Left forelimb (tissue), 1 donor: ENCODE measurements at places on chromosomes 11 and 22.

DNA sequence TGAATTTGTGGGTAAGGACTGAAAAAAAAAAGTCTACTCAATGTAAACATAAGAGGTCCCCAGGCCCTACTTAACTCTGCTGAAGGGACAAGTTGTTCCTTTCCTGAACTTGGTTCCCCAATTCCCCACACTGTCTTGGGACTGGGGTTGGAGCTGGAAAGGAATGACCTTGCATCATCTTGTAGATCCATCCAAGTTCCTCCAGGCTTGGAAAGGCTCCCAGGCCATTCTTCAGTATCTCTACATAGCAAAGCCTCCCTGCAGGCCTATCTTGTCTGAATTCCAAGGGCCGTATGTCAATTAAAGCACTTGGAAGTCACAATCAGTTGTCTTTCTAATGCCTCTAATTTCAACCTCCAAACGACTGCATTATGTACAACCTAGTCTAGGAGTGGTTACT is 361.2 kb downstream of the TMEM135 start:
- peak; percentile 65 for DNase-seq

DNA sequence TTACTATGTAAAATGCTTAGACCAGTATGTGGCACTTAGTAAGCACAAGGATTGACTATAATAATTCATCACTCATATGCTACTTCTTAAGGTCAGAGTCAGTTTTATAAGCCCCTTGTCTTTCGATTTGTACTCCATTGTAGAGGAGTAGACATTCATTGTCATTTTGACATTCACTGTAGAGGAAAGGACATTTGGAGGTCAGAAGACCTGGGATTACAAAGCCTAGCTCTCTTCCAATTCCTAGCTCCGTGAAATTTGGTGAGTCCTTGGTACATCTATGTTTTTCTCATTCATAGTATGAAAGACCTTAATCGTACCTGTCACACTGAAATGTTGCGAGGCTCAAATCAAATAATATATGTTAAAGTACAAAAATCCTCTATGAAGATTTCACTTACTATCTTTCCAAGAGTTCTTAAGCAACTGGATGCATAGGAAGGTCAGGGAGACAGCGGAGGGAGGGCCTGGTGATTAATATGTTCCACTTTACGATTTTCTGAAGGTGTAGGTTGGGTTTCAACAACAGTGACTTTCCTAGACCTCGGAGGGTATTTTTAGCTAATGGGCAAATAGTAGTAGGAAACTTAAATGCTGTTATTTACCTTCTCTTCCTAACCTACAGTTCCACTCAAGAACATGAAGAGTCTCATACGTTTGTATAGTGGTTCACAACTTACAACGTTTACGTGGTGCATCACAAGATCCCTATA is 1.4 kb upstream of the EMSY start:
- no peak for DNase-seq

DNA sequence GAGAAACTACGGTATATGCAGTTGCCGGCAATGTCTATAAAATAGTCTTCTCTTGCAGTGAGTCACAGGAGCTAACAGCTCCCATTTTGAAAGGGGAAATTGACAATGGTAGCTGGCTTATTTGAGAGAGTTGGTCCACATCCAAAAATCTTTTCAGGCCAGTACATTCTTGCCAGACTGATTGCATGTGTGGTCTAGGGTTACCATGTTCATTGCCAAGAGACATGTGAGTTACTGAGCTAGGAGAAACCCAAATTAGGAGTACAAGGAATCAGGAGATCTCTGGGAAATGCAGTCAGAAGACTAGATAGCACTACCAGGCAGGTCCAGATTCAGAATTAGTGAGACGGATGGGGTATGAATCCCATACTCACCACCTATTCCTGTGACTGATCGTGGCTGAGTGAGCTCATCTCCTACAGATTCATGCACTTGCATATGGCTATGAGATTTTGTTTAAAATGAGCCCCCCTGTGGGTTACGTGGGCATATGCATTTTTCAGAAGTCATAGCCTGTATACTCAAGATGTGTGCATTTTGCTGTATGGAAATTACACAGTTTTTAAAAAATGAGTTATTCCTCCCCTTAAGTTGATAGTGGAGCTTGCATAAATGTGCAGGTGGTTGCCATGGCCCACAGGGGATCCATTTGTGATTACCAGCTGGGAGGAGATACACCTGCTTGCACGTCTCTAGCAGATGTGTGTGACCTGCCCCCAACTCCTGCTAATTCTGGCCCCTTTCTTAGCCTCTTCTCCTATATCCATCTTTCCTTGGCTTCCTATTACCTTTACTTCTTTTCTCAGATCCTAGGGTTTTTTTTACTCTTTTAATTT is 102.7 kb downstream of the COMMD9 start:
- no peak for DNase-seq

DNA sequence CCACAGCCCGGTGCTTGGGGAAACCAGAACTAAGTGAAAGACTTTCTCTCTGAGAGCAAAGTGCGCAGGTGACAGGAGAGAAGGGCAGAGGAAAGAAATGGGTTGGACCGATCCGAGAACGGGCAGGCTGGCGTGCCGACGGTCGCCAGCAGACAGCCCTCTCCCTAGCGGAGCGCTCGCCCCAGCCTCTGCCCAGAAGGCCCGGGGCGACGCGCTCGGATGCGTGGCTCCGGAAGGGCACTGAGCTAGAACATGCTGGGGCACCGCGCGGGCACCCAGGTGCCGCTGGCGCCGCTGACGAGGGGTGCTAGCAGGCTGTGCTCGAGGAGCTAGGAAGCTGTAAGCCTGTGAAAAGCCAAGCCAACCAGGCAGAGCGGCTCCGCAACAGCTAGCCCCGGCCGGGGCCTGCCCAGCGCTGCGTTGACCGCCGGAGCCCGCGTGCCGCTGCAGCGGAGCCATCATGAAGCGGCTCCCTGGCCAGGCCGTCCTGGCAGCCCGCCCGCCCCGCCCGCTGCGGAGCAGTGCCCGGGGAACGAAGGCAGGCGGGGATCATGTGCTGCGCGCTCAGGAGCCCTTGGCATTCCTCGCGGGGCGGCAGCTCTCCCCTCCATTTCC is 22.1 kb upstream of the RRAS2 start:
- peak; percentile 73 for DNase-seq

DNA sequence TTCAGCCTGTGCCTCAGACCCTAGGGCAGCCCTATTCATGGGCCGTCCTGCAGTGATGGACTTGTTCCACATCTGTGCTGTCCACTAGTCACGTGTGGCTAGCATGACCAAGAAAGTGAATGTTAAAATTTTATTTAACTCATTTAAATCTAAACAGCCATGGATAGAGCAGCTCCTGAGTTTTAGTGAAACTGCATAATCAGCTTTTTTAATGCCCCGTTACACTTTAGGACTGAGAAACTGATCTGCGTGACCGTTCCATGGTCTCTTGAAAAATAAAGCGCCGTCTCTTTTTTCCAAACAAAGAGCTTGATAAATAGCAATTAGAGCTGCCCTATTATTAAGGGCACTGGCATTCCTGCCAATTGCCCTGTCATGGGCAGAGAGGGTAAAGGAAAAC is 76.5 kb upstream of the SNX19 start:
- DNase-seq: no peak

- no peak for DNase-seq
These were observed 65.7 kb upstream of the LMO1 start for GRCh38 chr11:8329336-8329735.

DNA sequence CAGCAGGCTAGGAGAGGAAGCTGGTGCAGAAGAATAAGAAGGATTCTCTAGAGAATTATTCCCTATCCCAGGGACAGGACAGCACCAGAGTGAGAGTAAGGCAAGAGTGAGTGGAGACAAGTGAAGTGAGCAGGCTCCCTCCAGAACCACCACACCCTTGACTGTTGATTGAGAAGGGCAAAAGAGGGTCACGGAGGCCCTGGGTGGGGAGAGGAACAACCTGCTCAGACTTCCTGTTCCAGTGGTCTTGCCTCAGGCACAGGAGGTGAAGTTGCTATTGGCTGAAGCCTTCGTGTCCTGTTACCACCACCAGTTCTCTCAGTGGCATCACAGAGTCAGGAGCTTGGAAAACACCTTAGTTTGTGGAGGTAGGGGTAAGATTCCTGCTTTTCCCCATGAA is 51.7 kb upstream of the CCDC89 start:
- DNase-seq: no peak

- DNase-seq: no peak
These were observed 739 bp downstream of the CELSR1 start for GRCh38 chr22:46536537-46537224.

- peak; percentile 84 for DNase-seq
These were observed 464 bp upstream of the CECR2 start for GRCh38 chr22:17368554-17369438.

DNA sequence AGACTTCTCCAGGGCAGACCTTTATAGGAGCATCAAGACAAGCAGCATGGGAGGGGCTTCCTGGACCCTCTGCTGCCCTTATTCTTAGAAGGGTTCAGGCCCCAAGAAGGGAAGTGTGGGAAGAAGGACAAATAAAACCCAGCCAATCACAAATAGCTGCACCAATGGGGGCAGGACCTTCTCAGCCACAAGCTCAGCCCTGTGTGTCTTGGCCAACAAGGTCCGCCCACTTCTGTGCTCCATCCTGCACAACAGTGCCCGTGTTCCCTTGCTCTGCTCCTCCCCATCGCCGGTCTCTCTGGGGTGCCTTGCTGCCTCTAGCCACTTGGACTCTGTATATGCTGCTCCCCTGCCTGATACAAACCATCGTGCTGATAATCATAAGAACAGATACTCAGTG is 86.1 kb downstream of the NAT10 start:
- DNase-seq: no peak

- DNase-seq: no peak
These were observed 18.7 kb downstream of the CRELD2 start for GRCh38 chr22:49936973-49937757.

DNA sequence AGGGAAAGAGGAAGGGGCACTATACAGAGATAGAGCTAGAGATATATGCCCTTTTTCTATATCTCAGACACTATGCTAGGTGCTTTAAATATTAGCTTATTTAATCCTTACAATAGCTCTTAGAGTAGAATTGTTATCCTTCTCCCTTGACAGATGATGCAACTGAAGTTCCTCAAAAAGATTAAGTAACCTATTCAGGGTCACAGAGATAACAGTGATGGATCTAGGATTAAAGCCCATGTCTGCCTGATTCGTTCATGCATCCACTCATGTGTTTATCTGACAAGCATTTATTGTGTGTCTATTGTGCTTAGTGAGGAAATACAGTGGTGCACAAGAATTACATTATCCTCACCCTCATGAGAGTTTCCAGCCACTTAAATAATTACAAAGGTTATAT is 8.7 kb downstream of the CCDC83 start:
- DNase-seq: no peak

DNA sequence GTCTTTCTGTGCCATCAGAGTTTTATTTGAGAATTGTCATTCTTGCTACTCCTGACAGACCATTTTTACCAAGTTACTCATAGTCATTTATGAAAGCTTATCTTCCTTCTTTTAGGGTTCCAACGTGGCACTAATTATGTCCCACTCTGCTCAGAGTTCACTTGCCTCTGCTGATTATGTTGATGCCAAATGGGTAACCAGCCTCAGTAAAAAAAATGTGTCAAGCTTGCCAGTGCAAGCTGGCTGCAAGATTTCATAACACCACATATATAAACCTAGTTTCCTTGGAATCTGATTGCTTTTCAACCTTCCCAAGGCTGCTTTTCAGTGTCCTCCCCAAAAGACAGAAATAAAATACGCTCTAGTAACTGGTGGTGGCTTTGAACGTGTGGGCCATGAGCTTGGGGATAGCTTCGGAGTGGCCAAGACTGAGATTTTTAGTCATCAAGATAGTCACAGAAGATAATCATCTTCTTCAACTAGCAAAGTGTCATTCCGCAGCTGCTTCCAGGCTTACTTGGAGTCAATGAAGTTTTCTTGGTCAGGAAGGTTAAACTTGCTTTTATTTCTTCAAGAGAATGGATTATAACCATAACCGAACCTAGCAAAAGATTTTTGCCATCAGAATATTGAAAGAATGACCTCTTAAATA is 29.5 kb upstream of the APOA1 start:
- no peak for DNase-seq

DNA sequence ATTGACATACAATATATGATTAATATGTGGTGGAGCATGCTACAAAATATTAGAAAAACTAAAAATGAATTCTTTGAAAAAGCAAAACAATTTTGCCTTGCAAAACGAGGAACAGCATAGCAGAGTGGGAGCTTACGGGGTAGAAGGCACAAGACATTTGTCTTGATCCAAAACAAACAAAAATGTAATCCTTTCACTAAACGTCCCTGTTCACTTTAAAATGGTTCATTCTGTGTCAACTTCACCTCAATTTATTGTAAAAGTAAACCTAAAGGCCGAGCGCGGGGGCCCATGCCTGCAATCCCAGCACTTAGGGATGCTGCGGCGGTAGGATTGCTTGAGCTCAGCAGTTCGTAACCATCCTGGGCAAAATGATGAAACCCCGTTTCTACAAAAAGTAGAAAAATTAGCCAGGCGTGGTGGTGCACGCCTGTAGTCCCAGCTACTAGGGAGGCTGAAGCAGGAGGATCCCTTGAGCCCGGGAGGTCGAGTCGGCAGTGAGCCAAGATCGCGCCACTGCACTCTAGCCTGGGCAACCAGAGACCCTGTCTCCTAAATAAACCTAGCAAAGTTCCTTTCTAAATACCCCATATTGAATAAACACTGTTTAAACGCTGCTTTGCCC is 2.0 kb downstream of the PRDM10 start:
- DNase-seq: no peak

DNA sequence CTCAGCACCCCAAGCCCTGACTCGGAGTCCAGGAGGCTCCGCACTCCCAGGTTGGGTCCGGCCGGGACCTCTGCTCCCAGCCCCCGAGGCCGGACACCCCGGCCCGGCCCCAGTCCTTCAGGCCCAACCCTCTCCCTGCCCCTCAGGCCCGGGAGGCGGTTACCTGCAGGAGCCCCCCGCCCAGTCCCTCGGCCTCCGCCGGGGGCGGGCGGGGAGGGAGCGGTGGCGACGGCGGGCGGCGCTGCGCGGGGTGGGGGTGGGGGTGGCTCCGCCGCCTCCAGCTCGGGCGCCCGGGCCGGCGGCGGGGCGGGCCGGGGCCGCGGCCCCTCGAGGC is 310 bp downstream of the TCF20 start:
- no peak for DNase-seq

- DNase-seq: no peak
These were observed 207.8 kb upstream of the CCDC90B start for GRCh38 chr11:83493917-83494316.

- no peak for DNase-seq
These were observed 241.2 kb upstream of the NARS2 start for GRCh38 chr11:78815831-78816230.

GRCh38 chr22:49600468-49600867 is 227.2 kb downstream of the BRD1 start:
- DNase-seq: no peak

- DNase-seq: peak; percentile 74
These were observed 679 bp downstream of the TUG1 start for GRCh38 chr22:30969532-30970355.

GRCh38 chr11:113286009-113286408 is 28.4 kb upstream of the TTC12 start:
- DNase-seq: peak; percentile 50

GRCh38 chr11:61949169-61950034 is 749 bp upstream of the BEST1 start:
- no peak for DNase-seq
